Effector CD8-positive, alpha-beta T cell (primary cell): ENCODE measurements at places on chromosomes 12 and 14.

GRCh38 chr12:46983393-46983793, 96.0 kb upstream of the PCED1B start:
- DNase-seq: no peak

GRCh38 chr14:33592297-33592696, 358.6 kb downstream of the EGLN3 start:
- DNase-seq: no peak

DNA sequence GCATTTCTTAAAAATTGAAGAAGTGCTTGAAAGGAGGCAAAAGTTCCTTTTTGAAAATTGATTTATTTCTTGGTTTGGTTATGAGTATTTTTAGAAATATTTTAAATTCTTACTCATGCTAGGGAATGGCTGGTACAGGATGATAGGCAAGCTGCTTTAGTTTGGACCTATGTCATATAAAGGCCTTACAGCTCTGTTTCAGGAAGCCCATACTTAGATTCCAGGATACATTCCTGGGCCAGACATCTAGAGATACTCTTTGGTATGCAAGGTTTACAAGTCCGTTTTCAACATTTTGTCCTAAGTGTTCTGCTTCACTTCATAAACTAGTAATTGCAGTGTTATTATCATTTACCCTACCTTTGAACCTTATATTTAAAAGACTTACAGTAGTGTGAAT, 186.8 kb downstream of the FUT8 start:
- DNase-seq: no peak

GRCh38 chr14:104424406-104425072, 155.0 kb upstream of the C14orf180 start:
- no peak for DNase-seq

DNA sequence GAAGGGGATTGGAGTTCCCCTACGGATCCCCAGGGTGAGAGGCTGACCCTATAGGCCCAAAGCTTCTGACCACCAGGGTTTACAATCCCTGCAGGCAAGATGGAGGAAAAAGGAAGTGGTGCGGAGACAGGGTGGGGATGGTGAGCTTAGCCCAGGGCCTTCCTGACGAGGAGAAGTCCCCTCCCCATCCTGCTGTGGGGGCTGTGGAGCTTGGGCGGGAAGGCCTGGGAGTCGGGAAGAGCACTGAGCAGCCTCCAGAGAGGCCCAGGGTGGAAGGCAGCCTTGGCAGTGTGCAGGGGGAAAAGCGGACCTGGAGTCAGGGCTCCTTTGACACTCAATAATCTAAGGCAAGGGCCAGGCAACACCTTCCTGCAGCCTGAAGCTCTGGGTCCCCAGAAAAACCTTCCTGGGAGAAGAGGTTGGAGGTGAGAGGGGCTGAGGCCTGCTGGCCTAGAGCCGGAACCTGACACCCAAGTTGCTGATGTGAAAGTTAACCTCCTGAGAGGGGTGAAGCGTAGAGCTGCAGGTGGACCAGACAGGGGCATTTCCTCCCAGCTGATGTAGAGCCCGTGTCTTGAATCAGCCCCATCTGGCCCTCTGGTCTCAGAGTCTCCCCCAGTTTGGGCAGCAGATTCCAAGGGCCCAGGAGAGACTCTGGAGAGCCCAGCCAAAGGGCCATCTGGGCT, 6.0 kb downstream of the HDAC7 start:
- no peak for DNase-seq

GRCh38 chr14:91349481-91350074, 68.0 kb downstream of the CCDC88C start:
- DNase-seq: peak; percentile 27

GRCh38 chr14:22978487-22978837, 3.9 kb downstream of the AJUBA start:
- no peak for DNase-seq

DNA sequence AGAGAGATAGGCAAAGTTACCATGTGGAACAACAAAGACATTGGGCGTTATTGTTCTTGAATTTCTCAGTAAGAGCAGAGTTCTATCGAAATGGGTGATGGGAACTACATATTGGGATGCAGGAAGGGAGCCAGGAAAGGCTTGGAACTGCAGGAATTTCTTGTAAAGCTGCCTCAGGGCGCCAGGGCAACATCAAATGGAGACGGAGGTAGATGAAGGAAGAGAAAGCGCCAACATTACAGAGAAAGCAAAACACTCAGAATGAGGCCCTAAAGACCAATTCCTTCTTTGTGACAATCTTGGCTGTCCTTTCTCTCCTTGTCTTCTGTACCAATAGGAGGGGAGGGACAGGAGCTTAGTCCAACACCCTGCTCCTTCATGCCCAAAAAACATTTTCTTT, 148.4 kb downstream of the RPAP3 start:
- no peak for DNase-seq

DNA sequence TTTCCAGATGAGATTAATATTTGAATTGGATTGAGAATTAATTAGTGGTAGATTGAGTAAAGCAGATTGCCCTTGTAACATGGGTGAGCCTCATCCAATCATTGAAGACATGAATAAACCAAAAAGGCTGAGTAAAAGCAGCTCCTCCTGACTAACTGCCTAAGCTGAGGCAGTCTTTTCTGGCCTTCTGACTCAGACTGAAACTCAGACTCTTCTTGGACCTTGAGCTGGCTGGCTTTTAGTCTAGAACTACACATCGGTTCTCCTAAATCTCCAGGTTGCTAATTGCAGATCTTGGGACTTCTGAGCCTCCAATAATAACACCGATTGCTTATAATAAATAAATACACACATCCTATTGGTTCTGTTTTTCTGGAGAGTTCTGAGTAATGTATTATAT, 24.0 kb downstream of the FKBP11 start:
- no peak for DNase-seq

- DNase-seq: no peak
Measured at GRCh38 chr12:11916771-11917170, 154.0 kb upstream of the BCL2L14 start.

DNA sequence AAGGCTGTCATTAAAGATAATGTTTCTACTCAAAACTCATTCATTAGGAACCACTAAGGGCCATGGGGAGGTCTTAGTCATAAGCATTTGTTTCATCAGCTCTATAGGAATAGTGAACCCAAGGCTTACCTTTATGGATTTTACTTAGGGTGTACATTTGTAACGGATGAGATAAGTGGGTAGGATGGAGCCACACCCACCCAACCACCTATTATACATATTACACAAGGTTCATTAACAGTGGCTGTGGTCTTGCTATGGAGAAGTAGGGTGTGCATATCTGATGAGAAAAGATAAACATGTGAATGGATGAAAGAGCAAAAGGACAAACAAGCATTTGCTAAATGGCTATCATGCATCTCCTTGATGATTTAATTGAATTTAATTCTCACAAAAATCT, 39.6 kb upstream of the ITPR2 start:
- no peak for DNase-seq

DNA sequence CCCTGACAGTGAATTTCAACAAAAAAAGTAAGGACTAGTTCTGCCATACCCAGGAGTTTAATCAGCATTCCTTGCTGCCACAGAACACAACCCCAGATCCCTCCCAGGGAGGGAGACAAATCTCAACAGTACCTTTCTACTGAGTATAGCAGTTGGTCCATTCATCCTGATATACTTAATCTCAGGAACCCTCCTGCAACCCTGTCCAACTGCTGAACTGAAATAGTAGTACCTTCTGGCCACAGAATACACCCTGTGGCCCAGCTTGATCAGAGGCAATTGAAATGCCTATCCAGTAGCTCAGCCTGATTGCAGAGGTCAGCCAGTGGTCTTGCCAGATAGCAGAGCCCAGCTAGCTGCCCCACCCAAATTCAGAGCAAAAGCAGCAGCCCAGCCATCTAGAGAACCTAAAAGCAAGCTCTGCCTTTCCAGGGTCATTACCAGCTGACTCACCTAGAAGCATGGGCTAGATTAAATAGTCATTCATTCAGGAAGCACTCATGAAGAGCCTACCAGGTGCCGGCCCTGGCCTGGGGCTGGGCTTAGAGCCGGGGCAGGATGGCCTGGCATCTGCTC, 40.0 kb upstream of the RHOJ start:
- no peak for DNase-seq

DNA sequence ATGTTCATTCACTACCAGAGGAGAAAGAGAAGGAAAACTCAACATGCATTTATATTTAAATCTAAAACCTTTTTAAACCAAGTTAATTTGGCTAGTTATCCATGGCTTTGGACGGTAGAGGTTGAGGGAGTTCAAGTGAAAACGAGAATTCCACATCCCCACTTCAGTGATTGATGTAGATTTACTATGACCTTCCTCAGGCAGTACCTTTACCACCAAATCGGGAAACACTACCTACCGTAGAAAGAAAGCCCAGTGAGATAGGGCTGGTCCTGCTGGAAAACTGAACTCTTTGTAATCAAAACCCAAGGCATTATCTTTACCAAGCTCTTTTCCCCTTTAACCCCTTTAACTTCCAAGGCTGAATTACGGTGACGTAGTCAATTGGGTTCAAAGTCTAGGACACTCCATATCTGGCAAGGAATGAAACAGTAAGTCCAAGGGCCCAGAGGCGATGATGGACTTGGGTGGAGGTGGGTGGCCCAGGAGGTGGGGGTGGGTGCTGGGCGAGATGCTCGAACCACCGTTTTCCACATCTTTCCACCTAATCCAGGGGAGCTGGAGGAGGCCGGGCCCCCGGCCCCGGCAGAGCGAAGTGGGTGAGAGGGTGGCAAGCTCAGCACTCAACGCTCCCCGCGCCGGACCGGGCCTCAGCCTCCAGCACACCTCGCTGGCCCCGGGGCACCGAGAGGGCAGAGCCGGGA, 618 bp downstream of the SEC23A start:
- DNase-seq: no peak

DNA sequence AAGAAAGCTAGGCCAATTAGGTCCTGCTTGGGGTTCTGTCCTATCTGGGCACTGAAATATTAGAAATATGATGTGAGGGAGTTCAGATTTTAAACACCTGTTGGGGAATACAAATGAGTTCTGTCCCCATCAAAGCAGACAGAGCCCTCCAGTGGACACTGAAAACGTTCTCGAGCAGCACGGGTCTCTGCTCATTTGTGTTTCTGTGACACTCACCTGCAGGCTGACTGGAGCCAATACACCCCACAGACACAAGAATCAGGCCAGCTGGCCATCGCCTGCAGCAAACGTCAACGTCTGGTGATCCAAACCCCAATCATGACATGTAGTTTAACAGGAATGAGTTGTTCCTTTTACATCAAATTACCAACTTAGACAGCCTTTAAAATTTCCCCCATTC, 493.4 kb upstream of the TMEM132C start:
- no peak for DNase-seq

DNA sequence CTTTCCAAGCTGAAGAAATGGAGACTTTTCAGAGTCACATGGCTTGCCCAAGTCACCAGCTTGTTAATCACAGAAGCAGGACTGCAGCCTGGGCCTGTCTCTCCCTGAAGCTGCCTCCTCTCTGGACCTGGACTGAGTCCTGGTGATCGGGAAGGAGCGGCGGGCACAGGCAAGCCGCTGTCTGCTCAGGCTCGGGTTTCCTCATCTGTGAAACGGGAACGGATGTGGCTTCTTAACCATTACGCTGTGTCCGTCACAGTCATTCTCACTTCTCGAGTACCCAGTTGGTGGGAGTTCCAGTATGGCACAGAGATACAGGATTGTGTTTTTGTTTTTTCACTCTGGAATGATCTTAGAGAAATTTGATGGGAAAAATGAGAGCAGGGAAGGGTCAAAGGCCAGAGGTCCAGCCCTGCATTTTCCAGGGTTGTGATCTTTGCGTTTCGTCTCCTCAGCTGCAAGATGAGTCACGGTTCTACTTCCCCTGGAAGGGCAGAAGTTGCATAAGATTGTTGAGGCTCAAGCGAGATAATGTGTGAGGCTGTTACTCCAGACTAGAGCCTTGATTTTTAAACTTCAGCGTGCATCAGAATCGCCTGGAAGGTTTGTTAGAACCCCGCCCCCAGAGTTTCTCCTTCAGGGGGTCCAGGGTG, 7.6 kb upstream of the LRTM2 start:
- DNase-seq: no peak

- DNase-seq: no peak
Measured at GRCh38 chr12:131911028-131911650, 16.7 kb downstream of the ULK1 start.

DNA sequence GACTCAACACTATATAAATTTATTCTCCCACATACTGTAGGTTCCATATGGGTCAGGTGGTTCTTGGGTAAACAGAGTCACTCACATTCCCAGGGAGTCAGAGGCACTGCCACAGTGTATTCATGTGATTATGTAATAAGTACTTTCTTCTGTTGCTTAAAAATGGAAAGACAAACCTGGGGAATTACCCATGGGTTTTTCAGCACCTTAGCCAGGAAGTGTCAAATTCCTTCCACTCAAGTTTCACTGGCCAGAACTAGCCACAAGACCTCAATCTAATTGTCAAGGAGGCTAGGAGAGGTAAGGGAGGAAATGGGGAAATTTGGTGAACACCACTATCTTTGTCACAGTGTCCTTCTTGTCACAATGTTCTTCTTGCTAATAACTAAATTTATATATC, 333.2 kb upstream of the MDGA2 start:
- DNase-seq: no peak

DNA sequence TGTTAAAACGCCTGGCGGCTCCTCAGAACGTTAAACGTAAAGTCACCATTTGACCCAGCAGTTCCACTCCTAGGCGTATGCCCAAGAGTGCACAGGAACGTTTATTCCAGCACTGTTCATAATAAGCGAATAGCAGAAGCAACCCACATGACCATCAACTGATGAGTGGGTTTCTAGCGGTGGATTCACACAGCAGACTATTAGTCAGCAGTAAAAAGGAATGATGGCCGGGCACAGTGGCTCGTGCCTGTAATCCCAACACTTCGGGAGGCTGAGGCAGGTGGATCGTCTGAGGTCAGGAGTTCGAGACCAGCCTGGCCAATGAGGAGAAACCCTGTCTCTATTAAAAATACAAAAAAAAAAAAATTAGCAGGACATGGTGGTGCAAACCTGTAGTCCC, 22.4 kb upstream of the FBRSL1 start:
- DNase-seq: no peak

DNA sequence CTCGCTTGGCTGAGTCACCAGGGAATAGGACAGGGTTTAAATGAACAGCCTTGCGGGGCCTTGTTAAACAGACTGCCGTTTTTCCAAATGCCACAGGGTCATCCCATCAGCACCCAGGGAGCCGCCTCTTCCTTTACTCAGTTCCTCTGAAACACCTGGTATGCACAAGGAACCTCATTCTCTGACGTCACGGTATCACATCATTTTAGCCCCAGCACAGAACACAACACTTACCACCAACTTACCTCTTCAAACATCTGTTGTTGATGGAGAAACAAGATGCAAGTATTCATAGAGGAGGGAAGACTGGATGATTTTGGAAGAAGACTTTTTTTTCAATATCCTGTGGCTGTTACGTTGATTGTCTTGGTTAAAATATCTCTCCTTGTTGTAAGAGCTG, 535.3 kb upstream of the TMEM132C start:
- no peak for DNase-seq

GRCh38 chr14:61255968-61256367, 25.2 kb downstream of the TMEM30B start:
- no peak for DNase-seq
